ENCODE measurements at places on chromosomes 12 and 14. TPM values are rescaled to one million over a fixed set of nuclear protein-coding genes. Genes with fewer than 3 reads are reported as not detected.

Gene TPH2
- total RNA-seq = not detected

DNA sequence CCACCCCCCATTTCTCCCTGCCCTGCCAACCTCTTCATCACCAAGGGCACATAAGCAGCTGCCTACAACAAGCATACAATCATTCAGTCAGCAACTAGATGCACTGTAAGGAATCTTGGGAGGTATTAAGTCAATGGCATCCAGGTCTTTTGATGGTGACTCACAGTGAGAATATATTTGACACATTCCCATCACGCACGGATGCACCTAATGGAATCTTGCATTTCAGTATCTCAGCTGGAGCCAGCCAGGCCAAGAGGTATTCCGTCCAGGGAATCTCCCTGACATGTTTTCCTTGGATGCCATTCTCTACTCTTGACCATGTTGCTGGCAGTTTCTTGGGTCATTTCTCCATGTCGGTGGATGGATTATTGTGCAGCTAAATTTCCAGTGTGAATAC is 73.9 kb upstream of the CAPRIN2 start:
- DNase-seq = no peak

DNA sequence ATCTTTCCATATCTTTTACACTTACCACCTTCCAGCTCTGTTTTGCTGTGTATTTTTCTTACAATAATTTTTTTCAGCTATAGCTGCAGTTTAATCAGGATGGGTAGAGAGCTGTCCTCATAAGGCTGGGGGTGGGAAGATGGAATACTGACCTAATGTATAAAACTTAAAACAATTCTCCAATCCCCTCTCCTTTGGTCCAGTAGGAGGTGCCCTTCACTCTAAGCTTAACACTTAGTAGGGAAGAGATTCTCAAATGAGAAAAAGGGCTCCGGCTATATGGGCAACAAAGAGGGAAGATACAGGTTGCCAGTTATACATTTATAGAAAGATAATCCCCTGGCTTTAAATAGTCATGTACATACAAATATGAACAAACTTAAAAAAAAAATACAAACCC is 2.8 kb downstream of the ORMDL2 start:
- no peak for DNase-seq

Gene GDF11
- 11.5 TPM for total RNA-seq

- DNase-seq = no peak
Measured at GRCh38 chr12:49865782-49866135, 22.9 kb upstream of the BCDIN3D start.
